Progenitor cell of endocrine pancreas (in vitro differentiated cells): ENCODE measurements at places on chromosomes 6 and 20.
A peak's percentile ranks its signal among the peaks of the same experiment; 100 is the strongest.

GRCh38 chr6:167453082-167453446 is 128.2 kb downstream of the TTLL2 start:
- peaks cover 6% of the 10 kb centered on the region for H3K4me1 ChIP-seq
- H3K36me3 ChIP-seq: no peaks in the 10 kb centered on the region
- H3K27me3 ChIP-seq: no peaks in the 10 kb centered on the region

DNA sequence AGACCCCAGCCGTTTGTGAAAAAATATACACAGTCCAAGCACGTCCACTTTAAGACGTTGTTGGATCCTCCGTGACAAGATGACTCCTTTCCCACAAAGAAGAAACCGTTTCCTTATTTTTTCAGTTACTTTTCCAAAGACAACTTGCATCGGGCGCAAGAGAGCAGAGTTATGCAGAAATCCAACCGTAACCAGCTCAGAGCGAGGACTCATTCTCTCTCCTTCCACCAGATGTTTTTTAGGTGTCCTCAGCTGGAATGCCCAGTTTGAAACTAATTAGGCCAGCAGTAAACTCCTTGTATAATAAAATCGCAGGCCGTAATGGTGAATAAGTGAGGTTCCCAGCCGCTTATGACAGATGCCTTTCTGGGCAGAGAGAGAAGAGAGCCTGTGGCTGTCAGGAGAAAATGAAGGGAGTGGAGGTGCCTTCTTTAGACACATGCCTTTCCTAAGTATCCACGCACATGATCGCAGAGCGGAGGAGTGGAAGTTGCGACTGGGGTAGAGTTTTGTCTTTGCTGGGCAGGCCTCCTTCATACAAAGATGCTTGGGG is 2.8 kb downstream of the EYA2 start:
- peak overlapping the region; percentile 22 for H3K27ac ChIP-seq
- H3K27me3 ChIP-seq: peaks cover 93% of the 10 kb centered on the region
- no peak overlapping the region for H3K4me3 ChIP-seq
- no peaks in the 10 kb centered on the region for H3K36me3 ChIP-seq

DNA sequence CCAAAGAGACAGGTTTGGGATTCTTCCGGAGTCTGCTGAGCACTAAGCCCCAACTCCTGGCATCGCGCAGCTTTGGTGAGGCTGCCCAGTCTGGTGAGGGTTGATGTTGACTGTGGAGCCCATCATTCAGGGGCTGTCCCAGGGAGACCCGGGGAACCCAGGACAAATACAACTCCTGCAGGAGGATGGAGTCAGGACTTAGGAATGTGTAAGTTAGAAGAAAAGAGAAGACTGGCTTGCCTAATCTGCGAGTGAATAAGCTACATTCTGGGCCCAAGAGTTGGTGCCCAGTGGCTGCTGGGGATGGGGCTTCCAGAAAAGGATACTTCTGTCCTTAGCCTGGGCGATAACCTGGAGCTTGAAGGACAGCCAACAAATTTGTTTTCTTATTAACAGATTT is 47.9 kb downstream of the STK35 start:
- no peak overlapping the region for H3K4me3 ChIP-seq
- no peaks in the 10 kb centered on the region for H3K27me3 ChIP-seq
- H3K27ac ChIP-seq: no peak overlapping the region
- H3K36me3 ChIP-seq: peaks cover 2% of the 10 kb centered on the region
- H3K4me1 ChIP-seq: peaks cover 5% of the 10 kb centered on the region
- no peak for DNase-seq

- H3K36me3 ChIP-seq: no peaks in the 10 kb centered on the region
- no peak overlapping the region for H3K4me3 ChIP-seq
- peaks cover 6% of the 10 kb centered on the region for H3K4me1 ChIP-seq
- peaks cover 56% of the 10 kb centered on the region for H3K27me3 ChIP-seq
- H3K27ac ChIP-seq: no peak overlapping the region
- no peak for DNase-seq
Measured at GRCh38 chr6:166726201-166726600, 99.2 kb upstream of the RPS6KA2 start.

- no peaks in the 10 kb centered on the region for H3K36me3 ChIP-seq
- H3K4me3 ChIP-seq: no peak overlapping the region
- peaks cover 7% of the 10 kb centered on the region for H3K4me1 ChIP-seq
- DNase-seq: no peak
- H3K27me3 ChIP-seq: peaks cover 39% of the 10 kb centered on the region
Measured at GRCh38 chr6:122778302-122778701, 1.2 kb upstream of the FABP7 start.

DNA sequence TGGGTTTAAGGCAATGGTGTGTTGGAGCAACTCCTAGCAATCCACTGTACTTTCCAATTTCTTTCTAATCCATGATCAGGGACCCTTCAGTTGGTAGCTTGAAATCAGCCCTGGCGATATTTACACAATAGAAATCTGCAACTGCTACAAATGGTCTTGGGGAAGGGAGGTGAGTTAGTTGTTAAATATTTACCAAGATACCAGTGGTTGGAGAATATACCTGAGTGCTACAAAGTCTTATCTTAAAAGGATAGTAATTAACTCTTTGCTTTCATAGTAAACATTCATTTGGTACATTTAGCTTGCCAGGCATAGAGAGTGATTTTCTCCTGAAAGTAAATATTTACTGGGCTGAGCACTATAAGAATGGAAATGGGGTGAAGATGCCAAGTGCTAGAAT is 568.2 kb downstream of the BCKDHB start:
- H3K36me3 ChIP-seq: peaks cover 4% of the 10 kb centered on the region
- H3K27ac ChIP-seq: no peak overlapping the region
- DNase-seq: no peak
- H3K27me3 ChIP-seq: no peaks in the 10 kb centered on the region
- H3K4me1 ChIP-seq: peaks cover 26% of the 10 kb centered on the region
- H3K4me3 ChIP-seq: no peak overlapping the region

- H3K27me3 ChIP-seq: peaks cover 5% of the 10 kb centered on the region
- peaks cover 11% of the 10 kb centered on the region for H3K4me1 ChIP-seq
- DNase-seq: no peak
- H3K4me3 ChIP-seq: no peak overlapping the region
Measured at GRCh38 chr20:47887477-47888080, 102.3 kb upstream of the SULF2 start.

GRCh38 chr6:39576556-39577303 is 148.5 kb downstream of the KIF6 start:
- no peaks in the 10 kb centered on the region for H3K36me3 ChIP-seq
- no peaks in the 10 kb centered on the region for H3K4me1 ChIP-seq
- DNase-seq: no peak

- H3K36me3 ChIP-seq: no peaks in the 10 kb centered on the region
- no peak for DNase-seq
- peaks cover 19% of the 10 kb centered on the region for H3K4me1 ChIP-seq
- no peak overlapping the region for H3K27ac ChIP-seq
- H3K27me3 ChIP-seq: peaks cover 47% of the 10 kb centered on the region
- H3K4me3 ChIP-seq: no peak overlapping the region
Measured at GRCh38 chr6:168498161-168498843, 57.3 kb downstream of the SMOC2 start.

DNA sequence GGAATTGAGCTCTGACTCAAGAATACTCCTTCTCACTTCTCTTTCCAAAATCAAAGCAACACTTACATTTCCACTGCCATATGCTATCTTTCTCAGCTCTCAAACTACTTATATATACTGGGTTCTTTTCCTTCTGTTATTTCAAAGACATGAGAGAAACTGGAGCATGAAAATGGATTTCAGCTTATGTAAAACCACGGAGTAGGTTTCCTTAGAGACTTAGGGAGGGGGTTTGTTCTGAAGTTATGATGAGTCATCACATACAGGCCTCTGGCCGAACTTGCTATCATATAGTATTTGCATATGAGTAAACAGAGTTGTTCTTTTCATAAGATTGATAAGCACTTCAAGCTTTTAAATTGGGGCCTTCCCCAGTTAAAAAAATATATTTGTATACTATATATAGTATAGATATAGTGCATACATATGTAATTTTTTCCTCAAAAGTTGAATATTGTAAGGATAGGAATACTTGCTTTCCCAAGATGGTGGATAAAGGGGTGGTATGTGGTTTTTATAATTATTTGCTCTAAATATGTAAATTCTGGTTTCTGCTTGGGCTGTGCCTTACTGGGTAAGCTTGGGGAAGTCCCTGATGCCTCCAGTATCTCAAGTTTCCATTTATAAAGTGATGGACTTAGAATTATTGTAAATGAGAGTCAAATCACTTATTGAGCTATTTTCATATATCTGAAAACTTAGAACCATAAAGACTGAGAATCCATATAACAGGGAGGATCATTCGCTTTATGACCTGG is 273.9 kb downstream of the RFPL4B start:
- H3K27ac ChIP-seq: no peak overlapping the region
- H3K4me3 ChIP-seq: no peak overlapping the region
- H3K4me1 ChIP-seq: peaks cover 2% of the 10 kb centered on the region
- DNase-seq: no peak

DNA sequence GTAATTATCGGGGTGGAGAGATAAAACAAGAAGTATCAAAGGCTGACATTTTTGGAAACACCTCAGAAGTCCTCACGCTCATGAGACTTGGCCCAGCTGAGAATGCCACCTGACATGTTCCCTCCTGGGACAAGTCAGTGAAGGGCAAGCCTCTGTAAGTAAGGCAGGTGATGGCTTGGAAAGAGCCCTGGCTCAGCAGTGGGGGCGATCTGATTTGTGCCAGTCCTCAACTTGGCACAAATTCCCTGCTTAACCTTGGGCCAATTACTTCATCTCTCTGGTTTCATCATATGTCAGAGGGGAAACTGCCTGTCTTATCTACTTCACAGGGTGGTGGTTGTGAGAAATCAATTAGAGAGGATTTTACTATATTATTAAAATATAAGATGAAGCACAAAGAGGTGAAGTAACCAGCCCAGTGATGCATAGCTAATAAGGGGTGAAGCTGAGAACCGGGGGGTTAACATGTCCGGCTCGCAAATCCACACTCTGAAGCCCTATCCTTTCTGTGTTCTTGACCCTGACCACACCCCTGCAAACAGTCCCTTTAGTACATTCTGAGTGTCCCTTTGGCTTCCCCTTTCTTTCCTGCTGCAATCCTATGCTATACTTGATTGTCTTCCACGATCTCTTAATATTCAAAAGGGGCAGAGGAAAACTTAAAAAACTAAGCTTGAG is 8.8 kb upstream of the MOCS1 start:
- H3K4me3 ChIP-seq: no peak overlapping the region
- no peak for DNase-seq
- H3K36me3 ChIP-seq: no peaks in the 10 kb centered on the region
- peaks cover 7% of the 10 kb centered on the region for H3K27me3 ChIP-seq
- peaks cover 17% of the 10 kb centered on the region for H3K4me1 ChIP-seq

GRCh38 chr6:141426400-141426980 is 706.2 kb upstream of the GJE1 start:
- no peak overlapping the region for H3K4me3 ChIP-seq
- no peaks in the 10 kb centered on the region for H3K36me3 ChIP-seq
- H3K27me3 ChIP-seq: no peaks in the 10 kb centered on the region
- H3K4me1 ChIP-seq: no peaks in the 10 kb centered on the region
- no peak for DNase-seq
- H3K27ac ChIP-seq: no peak overlapping the region

DNA sequence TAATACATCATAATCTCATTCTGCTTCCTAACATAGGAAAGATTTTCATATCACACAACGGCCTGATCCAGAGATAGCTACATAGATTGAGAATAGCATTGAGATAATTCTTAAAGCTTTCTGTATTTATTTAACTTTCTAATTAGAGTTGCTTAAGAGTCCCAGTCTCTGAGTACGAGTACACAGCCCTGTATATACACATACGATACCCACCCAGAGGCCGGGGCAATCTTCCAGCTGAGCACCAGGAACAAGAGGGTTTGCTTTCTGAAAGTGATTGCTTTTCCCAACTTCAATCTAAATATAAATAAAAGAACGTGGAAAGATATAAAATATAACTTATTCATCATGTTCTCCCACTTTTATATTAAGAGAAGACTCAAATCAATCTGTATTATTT is 313.8 kb downstream of the COL12A1 start:
- H3K4me1 ChIP-seq: no peaks in the 10 kb centered on the region
- DNase-seq: no peak
- H3K36me3 ChIP-seq: no peaks in the 10 kb centered on the region

GRCh38 chr6:42093582-42094329 is 43.4 kb downstream of the TAF8 start:
- peaks cover 27% of the 10 kb centered on the region for H3K27me3 ChIP-seq
- H3K4me3 ChIP-seq: no peak overlapping the region
- no peak for DNase-seq
- peaks cover 1% of the 10 kb centered on the region for H3K4me1 ChIP-seq
- no peak overlapping the region for H3K27ac ChIP-seq

- no peaks in the 10 kb centered on the region for H3K4me1 ChIP-seq
- H3K4me3 ChIP-seq: no peak overlapping the region
- no peak overlapping the region for H3K27ac ChIP-seq
- H3K27me3 ChIP-seq: no peaks in the 10 kb centered on the region
Measured at GRCh38 chr6:8589941-8590729, 154.8 kb upstream of the SLC35B3 start.

DNA sequence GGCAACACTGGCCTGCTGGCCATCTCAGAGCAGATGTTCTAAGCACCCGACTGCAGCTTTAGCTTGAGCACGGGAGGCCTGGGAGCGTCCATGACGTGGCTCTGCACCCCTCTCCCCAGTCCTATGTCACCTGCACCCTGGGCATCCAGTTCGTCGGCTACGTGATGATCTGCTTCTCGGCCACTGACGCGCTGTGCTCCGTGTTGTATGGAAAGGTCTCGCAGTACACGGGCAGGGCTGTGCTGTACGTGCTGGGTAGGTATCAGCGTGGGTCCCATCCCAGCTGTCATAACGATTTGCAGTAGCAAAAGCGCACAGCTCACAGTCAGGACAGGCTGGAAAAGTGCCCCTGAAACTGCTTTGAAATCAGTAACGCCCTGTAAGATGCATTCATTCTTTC is 14.7 kb downstream of the UNC93A start:
- peaks cover 27% of the 10 kb centered on the region for H3K4me1 ChIP-seq
- no peak for DNase-seq
- peak overlapping the region; percentile 62 for H3K27ac ChIP-seq
- H3K4me3 ChIP-seq: no peak overlapping the region
- H3K36me3 ChIP-seq: peaks cover 3% of the 10 kb centered on the region

DNA sequence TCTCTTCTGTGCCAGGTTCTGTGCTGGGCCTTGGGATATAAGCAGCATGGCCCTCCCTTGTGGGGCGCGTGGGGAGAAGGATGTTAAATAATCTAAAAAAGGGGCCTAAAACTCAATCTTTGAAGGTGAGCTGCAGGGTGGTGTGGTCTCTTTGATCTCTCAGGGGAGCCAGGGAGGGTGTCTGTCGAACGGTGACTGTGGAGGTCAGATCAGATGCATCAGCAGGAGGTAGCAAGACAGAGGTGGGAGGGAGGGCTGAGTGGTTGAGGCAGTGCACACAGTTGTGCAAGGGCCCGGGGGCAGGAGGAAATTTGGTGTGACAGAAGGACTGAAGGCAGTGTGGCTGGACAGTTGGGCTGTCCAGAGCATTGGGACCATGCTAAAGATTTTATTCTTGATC is 287.3 kb downstream of the BMP7 start:
- peaks cover 51% of the 10 kb centered on the region for H3K27me3 ChIP-seq
- H3K36me3 ChIP-seq: no peaks in the 10 kb centered on the region
- no peak for DNase-seq
